ENCODE measurements at places on chromosomes 3 and 15. TPM values are rescaled to one million over a fixed set of nuclear protein-coding genes. Genes with fewer than 3 reads are reported as not detected.

GRCh38 chr15:68335251-68335650, 57.7 kb downstream of the FEM1B start:
- DNase-seq = no peak

GRCh38 chr3:154427685-154428285, 2.2 kb downstream of the GPR149 start:
- DNase-seq = no peak

Gene POLQ
- total RNA-seq = 11.9 TPM

Gene GXYLT2
- 6.1 TPM for total RNA-seq

DNA sequence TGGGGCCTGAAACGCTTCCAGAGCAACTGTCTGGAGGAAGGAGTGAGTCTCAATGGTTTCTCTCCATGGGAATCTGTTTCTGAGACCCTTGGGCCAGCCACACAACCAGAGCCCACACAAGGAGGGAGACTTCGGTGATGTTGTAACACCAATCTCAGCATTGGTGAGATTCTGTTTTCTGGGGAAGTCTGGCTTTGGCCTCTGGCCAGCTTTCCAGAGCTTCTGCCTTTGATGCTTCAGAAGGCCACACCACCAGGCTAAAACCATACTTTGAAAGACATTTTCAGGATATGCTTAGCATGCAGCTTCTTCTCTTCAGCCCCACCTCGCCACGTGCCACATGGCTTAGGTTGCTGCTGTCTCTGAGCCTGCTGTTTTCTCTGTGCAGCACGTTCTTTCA, 3.6 kb upstream of the EEFSEC start:
- no peak for DNase-seq

DNA sequence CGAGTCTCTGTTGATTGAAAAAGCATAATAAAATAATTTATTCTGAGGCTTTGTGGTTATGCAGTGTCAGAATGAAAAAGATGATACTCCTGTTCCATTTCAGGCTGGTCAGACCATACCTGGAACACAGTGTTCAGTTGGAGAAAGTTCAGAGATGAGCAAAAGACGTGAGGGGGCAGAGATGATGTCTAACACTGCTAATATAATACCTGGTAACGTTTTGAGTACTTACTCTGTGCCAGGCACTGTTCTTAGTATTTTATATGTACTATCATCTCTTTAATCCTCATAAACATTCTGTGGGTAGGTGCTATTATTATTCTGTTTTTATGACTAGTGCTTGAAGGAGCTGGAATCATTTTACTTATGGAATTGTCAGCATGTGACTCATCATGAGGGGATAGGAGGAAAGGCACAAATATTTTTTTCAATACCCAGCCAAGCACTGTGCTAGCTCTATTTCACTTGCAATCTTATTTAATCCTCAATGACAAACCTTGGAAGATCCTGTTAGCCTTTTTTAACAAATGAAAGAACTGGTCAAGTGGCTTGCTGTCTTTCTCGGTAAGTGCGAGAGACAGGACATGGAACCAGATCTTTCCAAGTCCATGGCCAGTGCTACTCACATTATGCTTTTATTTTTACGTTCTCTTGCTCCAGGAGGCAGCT, 31.8 kb downstream of the IQGAP1 start:
- no peak for DNase-seq

Gene SCAANT1
- not detected for total RNA-seq

DNA sequence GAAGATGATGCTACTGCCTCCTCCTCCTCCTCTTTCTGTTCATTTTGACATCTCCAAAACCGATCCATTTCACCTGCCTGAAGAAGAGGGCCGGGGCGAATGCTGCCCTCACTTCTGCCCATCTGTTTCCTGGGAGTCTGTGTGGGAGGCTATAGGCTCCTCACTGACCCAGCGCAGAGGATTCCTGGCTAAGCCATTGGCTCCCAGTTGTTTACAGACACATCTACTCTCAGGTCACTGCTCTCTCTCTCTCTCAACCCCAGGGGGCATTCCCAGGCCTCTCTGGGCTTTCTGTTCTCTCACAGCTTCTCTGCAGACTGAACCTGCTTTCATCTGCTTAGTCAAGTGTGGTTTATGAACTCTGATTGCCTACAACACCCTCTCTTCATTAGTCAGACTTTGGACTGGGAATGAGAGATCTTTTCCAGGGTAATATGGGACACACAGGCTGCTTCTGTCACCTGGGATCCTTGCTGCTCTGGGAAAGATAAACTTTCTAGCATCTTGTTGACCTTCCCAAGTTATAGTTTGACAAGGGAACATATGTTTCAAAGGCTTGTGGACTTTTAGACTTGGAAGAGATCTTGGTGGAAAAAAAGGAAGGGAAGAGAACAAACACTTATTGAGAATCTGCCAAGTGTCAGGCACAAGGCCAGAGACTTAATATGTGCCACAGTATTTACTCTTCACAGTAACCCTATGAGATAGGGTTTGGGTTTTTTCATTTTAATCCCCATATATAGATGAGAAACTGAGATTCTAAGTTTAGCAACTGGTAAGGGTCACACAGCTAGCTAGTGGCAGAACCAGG, 30.2 kb upstream of the USP3 start:
- DNase-seq = no peak

- no peak for DNase-seq
Measured at GRCh38 chr15:42232606-42233005, 24.5 kb upstream of the VPS39 start.

Gene TMEM266
- 0.21 TPM for total RNA-seq

DNA sequence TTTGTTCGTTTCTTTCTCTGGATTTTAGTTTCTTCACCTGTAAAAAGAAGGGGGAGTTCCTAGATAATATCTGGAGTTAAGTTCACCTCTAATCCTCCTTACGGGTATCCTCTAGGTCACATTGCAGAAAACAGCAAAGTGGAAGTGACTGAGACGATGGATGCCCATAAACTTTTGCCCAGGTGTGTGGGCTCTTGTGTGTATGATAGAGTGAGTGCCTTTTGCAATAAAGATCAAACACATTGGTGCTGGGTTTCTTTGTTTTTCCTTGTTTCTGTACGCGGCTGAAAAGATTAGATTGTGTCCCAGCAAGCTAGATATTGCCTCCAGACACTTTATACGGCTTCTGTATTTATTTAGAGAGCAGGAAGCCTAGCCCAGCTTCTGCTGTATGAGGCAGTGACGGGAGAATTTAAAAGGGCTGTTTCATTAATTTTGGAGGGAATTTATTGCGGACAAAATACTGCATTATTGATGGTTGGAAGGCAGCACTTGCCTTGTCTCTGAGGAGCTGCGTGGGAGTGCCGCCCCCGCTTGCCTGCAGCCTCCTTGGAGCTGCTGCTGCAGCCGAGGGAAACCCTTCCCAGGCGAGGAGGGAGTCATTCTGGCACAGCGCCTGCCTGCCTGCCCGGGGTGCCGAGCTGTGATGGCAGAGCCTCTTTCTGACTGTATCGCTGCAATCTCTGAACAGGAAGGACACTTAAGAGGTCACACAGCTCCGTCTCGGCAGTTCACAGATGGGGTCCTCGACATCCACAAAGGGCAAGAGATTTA, 38.5 kb downstream of the PYDC2 start:
- no peak for DNase-seq

DNA sequence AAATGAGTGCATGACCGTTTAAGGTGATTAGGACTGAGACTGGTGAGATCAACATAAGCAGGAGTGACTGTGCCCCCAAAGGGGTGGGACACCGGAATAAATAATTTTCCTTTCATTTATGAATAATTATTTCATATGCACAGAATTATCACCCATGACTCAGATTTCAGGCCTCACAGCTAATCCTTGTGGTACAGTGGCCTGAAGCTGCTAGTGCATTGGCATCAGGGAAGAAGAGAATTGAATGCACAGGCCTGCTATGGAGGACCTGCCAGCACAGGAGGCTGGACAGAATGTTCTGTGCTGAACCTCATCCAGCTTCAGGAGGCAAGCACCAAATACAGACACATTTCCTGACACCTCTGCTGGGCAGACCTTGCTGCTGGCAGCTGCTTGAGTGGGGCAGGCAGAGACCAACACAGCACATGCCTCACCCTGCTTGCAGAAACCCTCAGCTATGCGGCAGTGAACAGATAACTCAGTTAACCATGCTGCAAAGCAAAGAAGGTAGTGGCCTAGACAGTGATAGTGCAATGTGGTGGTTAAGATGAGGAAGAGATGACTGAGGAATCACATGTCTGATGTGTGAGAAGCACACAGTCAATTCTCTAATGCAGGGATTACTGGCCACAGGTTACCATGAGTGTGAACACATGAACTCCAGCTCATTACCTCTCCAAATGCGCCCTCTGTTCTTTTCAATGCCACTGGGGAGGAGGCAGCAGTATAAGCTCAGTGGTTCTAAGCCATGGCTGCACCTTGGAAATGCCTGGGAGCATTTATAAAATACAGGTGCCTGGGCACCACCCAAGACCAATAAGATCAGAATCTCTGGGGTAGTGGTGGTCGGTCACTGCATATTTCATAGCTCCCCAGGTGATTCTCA, 68.1 kb upstream of the SCN5A start:
- no peak for DNase-seq

Gene FBXO40
- total RNA-seq = not detected

DNA sequence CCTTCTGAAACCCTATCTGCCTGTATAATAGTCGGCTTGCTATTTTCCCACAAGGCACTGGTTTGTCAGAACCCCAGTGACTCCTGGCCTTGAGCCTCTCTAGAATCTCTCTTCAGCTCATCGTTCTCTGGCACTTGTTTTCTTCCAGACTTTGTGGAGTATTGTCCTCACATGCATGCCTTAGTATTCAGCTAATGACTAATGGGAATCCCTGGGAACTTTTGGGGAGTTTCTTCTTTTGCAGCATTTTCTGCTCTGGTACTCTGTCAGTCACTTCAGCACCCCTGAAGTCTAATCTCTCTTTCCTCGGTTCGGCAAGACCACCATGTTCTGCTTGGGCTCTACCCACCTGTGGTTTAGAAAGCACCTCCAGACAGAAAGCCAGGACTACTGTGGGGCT, 35.8 kb upstream of the THRB start:
- no peak for DNase-seq

DNA sequence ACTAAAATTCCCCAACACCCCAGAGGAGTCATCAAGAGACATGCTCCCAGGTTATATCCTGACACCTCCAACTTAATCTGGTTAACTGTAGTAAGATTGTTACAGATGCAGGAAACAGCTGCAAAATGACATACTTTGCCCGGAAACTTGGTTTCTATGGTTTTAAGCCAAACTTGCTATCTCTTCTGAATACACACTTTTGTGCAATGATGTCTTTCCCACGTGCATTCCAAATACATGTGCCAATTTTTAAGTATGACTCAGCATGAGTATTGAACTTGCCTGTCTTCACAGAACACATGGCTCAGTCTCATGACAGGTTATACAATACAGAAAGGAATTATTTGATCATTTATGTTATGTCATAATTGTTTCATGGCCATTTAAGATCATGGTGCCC, 207.0 kb upstream of the DCBLD2 start:
- DNase-seq = no peak

Gene DIS3L
- 31.1 TPM for total RNA-seq

DNA sequence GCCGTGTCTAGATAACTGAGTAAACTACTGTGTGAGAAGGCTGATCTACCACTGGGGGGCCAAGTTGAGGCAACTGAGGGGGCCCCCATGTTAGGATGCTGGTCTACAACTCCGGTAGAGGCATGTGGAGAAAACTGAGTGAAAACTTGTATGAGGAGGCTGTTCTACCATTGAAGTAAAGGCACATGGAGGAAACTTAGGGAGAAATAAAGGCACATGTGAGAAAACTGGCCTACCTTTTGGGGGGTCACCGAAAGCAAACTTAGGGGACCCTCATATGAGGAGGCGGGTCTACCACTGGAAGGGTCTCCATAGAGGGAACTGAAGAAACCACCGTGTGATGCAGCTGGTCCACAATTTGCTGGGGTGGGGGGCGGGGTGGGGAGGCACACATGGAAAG, 155.2 kb downstream of the FBLN2 start:
- no peak for DNase-seq

Gene RGMA
- 0.62 TPM for total RNA-seq

Gene CIB2
- total RNA-seq = 37.3 TPM

- no peak for DNase-seq
Measured at GRCh38 chr3:11197484-11197883, 43.2 kb downstream of the HRH1 start.

Gene LDHAL6B
- not detected for total RNA-seq

Gene GPR160
- 0.18 TPM for total RNA-seq

Gene ROPN1
- not detected for total RNA-seq

Gene RBM6
- total RNA-seq = 43.6 TPM

Gene EXD1
- 0.15 TPM for total RNA-seq

Gene LIPC
- total RNA-seq = not detected

DNA sequence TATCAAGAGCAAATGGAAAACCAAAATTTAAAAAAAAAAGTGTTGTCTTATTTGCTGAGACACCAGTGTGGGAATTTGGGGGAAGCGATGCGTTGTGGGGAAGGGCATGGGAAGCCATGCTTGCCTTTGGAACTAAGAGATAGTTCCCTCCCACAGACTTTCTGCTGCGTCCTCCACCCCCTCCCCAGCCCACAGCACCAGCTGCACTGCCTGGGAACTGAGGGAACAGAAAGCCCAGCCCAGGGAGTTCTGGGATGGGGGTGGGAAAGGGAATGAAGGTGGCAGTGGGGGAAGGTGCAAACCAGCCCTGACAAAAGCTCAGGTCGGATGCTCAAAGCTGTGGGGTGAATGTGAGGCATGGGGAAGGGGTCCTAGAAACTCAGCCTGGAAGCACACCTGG, 8.1 kb upstream of the NTRK3 start:
- DNase-seq = no peak

Gene MAP2K5
- 18.3 TPM for total RNA-seq

- no peak for DNase-seq
Measured at GRCh38 chr3:53803816-53804695, 42.2 kb downstream of the CHDH start.

DNA sequence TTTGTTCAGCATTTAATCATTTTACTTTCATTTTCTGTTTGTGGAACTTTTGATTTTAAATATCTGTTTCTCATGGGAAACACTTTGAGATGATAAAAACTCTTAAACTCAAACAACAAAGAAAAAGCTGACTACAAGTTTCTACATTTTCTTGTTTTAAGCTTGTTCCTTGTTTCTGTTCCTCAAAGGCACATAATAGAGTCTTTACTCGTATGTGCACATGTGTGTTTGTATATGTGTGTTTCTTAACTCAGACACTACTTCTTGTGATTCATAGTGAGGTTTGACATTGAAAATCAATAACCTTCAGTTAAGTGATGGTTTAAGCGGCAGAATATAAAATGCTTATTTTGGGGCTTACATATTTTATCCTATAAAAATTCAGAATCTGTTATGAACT, 786.7 kb upstream of the EPHA6 start:
- no peak for DNase-seq

Gene MTHFS
- 50.0 TPM for total RNA-seq

Gene ITIH4
- total RNA-seq = 1.5 TPM

GRCh38 chr15:31571676-31572075, 245.0 kb downstream of the KLF13 start:
- DNase-seq = no peak

Gene CCR5
- total RNA-seq = not detected

Gene SLC12A8
- total RNA-seq = 7.0 TPM

GRCh38 chr3:2927259-2927658, 182.9 kb downstream of the IL5RA start:
- no peak for DNase-seq
